ENCODE measurements at places on chromosomes 4 and X.

GRCh38 chrX:10206317-10206716, 49.5 kb downstream of the CLCN4 start:
- no peak for DNase-seq

DNA sequence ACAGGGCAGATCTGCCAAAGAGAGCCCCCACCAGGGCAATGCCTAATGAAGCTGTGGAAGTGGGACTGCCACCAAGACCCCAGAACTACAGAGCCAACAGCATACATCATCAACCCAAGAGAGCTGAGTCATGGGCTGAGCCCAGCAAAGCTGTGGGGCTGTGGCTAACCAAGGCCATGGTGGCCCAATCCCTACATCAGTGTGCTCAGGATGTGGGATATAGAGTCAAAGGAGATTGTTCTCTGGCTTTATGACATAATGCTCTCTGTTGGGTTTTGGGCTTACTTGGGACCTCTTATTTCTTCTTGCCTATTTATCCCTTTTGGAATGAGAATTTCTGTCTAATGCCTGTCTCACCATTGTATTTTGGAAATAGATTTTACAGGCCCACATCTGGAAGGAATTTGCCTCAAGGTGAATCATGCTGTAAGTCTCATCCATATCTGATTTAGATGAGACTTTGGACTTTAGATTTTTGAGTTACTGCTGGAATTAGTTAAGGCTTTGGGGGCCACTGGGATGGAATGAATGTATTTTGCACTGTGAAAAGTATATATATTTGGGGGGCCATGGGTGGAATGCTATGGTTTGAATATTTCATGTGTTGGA, 5.4 kb upstream of the PRDM5 start:
- DNase-seq = no peak

- no peak for DNase-seq
Measured at GRCh38 chr4:3160438-3160837, 86.0 kb downstream of the HTT start.

- no peak for DNase-seq
Measured at GRCh38 chr4:23881052-23881501, 8.8 kb downstream of the PPARGC1A start.

- no peak for DNase-seq
Measured at GRCh38 chr4:121794505-121795188, 6.5 kb upstream of the EXOSC9 start.

DNA sequence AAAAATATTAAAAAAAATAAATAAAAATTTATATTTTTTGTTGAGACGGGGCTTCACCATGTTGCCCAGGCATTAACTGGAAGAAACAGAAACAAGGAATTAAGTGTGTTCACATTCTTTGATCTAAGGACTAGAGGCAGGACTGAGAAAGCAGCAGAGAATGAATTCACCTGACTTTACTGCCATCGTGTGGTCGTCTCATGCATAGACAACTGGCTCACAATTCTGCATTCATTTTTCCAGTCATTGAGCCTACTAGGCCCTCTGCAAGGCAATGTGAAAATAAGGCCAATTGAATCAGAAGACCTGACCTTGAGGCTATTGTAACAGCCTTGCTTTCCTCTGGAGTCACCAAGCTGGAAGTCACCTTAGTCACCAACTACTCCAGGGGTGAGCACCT, 37.4 kb downstream of the LHFPL1 start:
- DNase-seq = peak; percentile 80
